ENCODE measurements at places on chromosomes 5 and 9.
A peak's percentile ranks its signal among the peaks of the same experiment; 100 is the strongest.

- DNase-seq: no peak
These were observed 88.7 kb upstream of the ASS1 start for GRCh38 chr9:130356033-130356432.

DNA sequence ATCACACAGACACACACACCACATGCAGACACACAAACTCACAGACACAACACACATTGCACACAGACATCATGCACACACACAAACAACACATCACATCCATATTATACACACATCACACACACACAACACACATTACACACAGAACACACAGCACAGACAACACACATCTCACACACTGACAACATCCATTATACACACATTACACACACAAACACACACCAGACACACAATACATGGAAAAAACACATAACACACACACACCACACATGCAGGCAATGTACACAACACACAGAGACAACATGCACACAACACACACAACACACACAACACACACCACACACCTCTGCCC is 4.8 kb upstream of the CCDC187 start:
- DNase-seq: no peak

DNA sequence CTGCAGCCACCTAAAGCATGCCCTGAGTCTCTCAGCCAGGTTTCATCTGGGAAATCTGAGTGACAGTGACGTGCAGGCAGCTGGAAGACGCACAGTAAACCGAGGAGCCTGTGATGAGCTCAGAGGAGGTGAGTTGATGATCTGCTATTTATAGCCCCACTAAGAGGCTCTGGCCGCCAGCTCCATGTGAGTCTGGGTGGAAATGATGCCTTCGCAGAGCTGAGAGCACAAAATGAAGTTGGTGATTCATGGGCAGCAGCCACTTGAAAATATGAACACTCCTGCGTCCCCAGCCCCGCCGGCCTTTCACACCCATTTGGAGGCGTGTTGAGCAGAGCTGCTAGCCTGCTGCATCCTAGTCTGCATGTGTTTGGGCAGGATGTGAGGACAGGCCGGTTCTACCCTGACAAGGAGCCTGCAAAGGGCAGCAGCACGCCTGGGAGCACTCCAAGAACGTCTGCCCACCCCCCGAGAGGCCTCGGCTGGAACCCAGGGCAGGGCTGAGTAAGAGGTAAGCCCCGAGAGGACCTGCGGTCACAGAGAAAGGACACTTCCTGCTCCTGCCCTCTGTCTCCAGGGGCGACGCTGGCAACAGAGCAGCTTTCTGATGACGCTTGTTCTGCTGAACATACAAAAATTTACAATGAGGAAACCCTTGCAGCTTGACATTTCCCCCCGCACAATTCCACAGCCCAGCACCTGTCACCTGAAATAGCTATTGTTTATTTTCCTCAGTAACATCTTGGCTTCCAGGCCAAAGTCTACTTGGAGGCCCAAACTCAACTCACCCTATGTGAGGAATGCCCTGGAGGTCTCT is 25.1 kb upstream of the CDKN2AIPNL start:
- peak; percentile 17 for DNase-seq

- no peak for DNase-seq
These were observed 8.2 kb downstream of the CNTFR start for GRCh38 chr9:34581318-34581717.

DNA sequence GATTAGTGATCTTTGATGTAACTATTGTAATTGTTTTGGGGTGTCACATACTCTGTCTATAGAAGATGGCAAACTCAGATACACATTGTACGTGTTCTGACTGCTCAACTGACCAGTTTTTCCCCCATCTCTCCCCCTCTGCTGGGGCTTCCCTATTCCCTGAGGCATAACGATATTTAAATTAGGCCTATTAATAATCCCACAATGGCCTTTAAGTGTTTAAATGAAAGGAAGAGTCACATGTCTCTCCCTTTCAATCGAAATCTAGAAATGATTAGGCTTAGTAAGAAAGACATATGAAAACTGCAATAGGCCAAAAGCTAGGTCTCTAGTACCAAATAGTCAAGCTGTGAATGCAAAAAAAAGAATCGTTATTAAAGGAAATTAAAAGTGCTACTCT is 265.6 kb downstream of the TMEM232 start:
- DNase-seq: no peak

DNA sequence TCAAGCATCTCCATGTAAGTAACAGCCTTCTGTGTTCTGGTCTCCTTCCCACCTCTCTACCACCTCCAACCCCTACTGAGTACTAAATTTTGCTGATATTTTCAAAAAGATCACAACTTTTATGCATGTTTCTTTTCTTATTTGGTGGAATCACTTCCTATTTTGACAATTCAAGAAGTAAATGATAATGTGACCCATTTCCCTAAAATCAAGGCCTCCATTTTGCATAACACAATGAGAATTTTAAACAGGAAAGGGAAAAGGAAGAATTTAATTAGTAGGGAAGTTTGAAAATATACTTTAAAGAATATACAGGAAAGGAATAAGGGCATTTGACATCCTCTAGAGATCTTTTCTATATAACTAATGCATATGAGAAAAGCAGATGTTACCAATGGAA is 212.9 kb upstream of the RASA1 start:
- DNase-seq: no peak

DNA sequence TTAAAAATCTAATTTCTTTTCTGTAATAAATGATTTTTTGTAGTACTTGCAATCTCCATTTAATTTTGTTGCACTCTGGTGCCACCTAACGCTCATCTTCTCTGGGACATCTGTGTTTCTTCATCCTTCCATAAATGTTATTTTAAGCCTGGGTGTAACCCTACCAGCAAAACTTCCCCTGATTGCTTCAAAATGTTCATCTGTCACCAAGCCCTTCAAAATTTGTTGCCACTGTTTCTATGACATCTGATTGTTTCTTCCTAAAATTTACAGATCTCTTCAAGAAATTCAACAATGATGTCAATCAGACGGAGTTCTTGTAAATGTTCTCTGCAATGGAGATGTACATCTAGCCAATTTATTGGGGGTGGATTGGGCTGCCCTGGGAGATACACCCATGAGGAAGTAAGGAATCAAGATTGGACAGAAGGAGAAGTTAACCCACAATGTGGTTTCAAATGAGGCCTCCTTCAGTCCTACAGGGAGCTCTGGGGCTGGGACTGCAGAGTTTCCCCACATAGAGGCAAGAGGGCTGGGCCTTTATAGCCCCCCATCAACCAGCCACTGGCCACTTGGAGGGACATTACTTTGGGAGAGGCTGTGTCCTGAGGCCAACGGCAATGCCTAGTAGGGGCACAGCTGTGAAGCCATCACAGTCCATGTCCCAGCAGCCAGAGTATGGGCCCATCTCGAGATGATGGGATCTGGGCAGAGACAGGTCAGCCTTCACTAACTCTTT is 23.3 kb downstream of the MCTP1 start:
- no peak for DNase-seq

DNA sequence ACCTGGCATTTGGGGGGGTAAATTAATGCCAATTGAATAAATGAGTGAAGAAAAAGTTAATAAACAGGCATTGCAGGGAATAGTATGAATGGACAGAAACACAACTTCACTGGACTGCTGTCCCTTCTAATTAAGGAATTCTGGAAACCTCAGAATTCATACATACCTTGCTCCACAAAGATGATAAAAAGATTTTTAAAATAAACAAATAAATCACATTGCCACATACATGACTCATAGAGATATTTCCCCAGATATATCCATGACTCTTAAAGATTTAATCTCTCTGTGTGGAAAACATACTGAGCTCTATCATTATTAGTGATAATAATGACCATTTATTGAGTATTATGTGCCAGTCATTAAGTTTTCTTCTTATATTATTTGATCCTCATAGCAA is 469.0 kb upstream of the MEF2C start:
- no peak for DNase-seq

DNA sequence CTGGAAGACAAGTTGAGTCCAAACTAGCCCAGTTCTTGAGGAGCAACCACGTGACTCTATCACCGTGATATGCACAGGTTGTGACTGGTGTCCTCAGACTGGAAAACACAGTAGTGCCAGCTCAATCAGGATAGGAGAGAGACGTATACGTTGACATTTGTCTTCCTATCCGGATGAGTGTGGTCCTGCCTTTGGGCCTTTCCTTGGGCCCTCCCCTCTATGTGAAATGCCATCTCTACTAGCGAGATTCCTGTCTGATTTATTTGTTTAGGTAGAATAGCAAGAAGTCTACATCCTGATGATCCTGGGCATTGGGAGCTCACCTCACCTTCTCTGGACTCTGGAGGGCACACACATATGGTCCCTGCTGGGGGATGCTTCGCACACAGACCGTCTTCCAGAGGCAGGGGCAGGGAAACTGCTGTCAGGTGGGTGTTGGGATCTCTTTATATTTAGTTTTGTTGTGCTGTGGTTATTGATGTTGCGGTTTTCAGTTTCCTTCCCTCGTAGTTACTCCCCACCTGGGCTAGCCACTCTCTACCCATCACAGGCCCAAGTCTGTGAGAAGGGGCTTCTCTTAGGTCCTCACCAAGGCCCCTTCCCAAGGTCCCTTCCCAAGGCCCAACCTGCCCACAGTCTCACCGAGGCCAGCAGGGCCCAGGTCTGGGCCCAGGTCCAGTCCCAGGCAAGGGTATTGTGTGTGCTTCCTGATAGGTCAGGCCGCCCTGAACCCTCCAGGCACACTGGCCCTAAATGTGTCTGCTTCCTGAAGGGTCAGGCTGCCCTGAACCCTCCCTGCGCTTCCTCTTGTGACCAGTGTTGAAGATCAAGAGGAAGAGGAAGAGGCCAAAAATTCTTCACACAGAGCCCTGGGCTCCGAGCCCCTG is 19.0 kb upstream of the SPINK4 start:
- DNase-seq: no peak

- no peak for DNase-seq
These were observed 45.8 kb downstream of the PLPP7 start for GRCh38 chr9:131335368-131335755.

- DNase-seq: no peak
These were observed 5.6 kb upstream of the TBC1D13 start for GRCh38 chr9:128781187-128782070.

GRCh38 chr5:107502676-107503060 is 168.1 kb downstream of the EFNA5 start:
- no peak for DNase-seq

DNA sequence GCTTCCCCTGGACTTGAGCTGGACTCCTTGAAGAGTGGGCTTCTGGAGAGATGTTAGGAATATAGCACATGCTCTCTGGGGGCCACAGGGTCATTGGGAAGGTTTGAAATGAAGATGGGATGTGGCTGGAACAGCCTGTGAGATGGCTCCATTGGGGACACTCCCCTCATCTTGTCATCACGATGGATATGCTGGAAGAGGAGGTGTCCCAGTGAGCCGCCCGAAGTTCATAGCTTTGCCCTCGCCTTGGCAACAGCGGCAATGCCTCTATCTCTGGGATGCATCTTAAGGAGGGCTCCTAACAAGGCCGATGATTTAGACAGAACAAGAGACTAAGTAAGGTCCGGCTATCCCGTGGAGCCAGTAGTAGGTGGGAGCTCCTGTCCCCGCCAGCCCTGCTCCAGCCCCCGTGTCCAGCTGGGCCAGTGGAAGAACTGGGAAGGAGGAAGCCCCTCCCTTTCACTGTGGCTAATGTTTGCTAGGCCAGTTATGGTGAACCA is 23.9 kb downstream of the AMBP start:
- DNase-seq: no peak

DNA sequence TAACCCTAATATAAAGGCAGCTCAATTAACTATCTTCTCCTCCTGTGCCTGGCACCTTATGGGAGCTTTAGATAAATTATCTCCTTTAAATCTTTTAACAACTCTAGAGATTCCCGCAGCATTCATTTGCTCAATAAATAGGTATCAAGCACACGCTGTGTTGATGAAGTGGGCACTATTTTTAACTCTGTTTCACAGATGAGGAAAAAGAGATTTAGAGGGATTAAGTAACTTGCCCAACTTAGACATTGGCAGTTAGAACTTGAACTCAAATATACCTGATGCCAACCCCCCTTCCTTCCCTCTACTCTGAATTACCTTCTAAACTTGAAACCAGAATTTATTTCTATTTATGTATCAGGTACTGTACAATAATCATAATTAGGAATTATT is 112.4 kb downstream of the SH3TC2 start:
- no peak for DNase-seq

DNA sequence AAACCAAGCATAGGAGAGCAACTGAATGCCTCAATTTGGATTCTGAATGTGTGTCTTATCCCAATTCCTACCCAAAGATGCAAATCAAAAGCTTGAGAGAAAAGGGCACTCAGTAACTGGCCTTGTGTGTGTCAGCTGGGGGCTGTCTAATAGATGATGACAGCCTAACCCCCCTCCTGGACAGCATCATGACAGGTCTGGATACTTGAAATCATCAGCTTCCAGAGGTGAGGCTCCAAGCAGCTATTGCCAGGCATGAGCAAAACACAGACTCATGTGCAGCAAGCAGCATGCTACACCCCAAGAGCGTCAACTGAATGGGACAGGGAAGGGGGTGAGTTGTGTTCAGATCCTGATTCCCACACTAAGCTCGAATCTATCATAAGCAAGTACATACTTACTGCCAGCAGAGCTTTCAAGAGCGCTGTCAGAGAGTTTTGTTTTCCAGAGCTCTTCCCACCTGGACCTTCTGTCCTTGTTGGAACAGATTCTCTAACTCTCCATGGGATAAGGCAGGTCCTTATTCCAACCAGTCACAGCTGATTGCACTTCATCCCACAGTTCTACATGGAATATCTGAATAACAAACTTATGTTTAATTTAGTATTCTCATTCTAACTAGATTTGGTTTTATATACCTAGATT is 467.5 kb downstream of the DTWD2 start:
- DNase-seq: no peak

- no peak for DNase-seq
These were observed 39.5 kb downstream of the PRRC2B start for GRCh38 chr9:131433302-131433854.

DNA sequence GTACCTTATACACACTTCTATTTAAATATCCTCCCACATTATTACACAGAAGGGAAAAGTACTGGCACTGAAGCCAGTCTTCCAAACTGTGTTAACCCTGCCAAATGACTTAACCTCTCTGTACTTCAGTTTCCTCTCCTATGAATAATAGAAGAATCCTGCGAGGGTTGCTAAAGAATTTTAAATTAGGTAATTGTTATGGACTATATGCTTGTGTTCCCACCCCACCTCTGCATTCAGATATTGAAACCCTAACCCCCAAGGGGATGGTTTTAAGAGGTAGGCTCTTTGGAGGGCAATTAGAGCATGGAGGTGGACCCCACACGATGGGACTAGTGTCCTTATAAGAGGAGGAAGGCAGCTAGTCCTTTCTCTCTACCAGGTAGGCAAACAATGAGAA is 72.7 kb downstream of the TTLL11 start:
- no peak for DNase-seq

Data from activated CD8-positive, alpha-beta memory T cell treated with anti-CD3 and anti-CD28 coated beads for 1 hour (primary cell).